ENCODE measurements at places on chromosomes 12 and 14.

- DNase-seq, result no peak
Observed at GRCh38 chr12:55469291-55469690, 647 bp downstream of the OR6C70 start.

DNA sequence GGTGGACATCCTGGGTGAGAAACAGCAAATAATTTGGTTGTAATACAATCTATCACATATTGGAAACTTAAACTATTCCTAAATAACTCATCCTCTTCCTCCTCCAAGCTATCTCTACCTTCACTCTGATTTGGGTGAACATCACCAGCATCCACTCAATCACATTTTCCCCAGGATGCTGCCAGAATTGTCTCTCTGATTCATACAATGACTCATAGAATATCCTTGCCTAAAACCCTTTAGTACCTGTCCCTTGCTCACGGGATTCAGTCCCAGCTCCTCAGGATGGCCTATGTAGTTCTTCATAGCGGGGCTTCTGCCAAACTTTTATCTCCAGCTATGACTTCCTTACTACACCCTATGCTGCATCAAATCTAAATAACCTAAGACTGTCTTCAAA is 146.8 kb downstream of the EMP1 start:
- DNase-seq, result no peak

DNA sequence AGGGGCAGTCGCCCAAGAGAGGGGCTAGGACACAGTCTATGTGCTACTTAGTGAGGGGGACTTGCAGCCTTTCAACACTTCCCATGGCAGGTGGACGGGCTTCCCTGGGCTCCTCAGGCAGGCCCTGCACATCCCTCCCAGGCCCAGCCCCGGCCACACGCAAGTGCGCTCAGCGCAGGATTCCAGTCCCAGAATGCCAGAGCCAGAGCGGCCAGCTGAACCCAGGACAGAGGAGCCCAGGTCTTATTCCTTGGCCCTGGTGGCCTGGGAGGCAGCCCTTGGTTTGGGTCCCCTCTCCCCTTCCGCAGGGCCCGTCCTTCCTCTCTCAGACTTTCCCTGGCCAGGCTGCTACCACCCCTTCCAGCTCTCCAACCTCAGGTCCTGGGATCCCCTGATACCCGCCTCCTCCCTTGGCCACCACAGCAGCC is 12.0 kb downstream of the DLK1 start:
- no peak for DNase-seq

GRCh38 chr12:26632756-26633155 is 200.2 kb downstream of the ITPR2 start:
- DNase-seq, result no peak
